ENCODE measurements at places on chromosomes 3 and 15.

DNA sequence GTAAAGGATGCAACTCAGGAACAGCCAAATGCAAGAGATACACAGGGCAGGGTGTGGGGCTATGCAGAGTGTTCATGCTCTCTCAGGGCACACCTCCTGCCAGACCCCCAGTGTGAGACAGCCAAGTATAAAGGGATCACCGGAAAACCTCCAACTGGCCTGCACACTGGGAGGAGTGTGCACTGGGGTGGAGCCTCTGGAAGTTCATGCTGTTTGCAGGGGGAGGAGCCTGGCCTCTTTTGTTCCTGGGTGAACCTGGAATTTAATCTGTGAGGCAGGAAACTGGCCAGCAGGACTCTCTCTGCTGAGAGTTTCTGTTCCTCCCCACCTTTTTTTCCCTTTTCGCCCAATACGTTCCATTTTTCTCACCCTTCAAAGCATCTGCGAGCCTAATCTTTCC lies 204.1 kb downstream of the WNT5A start:
- no peak for DNase-seq

GRCh38 chr3:23996095-23996524 lies 51.0 kb downstream of the NR1D2 start:
- DNase-seq, result no peak

DNA sequence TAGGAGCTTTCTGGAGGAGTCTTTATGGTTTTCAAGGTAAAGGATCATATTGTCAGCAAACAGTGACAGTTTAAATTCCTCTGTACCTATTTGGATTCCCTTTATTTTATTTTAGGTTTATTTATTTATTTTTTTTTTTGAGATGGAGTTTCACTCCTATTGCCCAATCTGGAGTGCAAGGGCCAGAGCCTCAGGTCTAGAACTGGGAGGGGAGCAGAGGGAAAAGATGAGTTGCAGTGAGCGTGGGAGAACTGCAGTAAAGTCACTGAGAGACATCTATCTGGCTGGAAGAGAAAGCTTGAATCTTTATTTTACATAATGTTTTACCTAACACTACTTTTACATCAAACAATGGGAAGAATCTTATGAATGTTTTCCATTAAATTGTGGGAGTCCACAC lies 49.5 kb upstream of the GK5 start:
- DNase-seq, result no peak

DNA sequence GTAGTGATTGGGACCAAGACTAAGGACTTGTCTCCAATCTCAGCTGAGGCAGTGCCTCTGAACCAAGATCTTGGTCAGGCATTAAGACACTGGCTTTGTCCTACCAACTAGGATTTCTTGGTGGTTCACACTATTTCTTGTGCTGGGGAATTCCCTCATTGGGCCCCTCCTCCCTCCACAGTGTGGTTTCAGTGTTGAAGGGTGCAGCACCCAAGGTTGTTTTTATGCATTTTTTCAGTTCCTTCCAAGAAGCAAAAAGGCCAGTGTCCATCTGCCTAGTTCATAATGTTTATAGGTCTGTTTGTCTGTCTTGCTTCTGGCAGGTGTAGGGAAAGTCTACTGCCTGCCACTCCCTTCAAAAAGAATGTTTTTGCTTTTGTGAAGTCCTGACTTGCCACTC lies 10.6 kb upstream of the ITPKA start:
- no peak for DNase-seq

- no peak for DNase-seq
Observed at GRCh38 chr3:156910022-156910421, 83.9 kb downstream of the LEKR1 start.

DNA sequence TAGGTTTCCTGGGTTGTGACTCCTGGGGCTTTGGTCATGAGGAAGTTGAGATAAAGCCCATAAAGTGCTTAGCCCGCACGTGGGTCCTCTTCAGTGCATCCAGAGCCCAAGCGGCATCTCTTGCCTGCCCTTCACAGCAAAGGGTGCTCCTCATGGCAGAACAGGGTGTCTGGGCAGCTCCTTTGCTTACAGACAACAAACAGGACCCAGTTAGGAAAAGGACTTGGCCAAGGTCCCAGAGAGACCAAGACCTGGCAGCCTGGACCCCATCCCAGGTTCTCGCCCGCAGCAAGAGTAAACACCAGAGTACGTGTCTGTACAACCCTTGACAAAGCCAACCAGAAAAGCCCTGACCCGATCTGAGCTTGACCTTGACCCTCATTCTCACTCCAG lies 27.0 kb downstream of the ALS2CL start:
- no peak for DNase-seq

GRCh38 chr3:121942116-121942786 lies 48.0 kb downstream of the SLC15A2 start:
- no peak for DNase-seq

GRCh38 chr3:51391566-51392354 lies 675 bp downstream of the RBM15B start:
- DNase-seq, result no peak

DNA sequence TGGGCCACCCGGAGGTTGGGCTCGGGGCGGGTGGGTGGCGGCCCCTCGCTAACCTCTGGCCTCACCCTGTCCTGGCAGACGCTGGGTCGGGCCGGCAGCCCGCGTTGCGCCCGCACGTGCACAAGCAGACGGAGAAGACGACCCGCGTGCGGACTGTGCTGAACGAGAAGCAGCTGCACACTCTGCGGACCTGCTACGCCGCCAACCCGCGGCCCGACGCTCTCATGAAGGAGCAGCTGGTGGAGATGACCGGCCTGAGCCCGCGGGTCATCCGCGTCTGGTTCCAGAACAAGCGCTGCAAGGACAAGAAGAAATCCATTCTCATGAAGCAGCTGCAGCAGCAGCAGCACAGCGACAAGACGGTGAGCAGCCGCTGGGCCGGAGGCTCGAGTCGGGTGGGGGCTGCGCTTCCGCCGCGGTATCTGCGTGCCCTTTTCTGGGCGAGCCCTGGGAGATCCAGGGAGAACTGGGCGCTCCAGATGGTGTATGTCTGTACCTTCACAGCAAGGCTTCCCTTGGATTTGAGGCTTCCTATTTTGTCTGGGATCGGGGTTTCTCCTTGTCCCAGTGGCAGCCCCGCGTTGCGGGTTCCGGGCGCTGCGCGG lies 3.7 kb downstream of the ISL2 start:
- DNase-seq, result no peak

GRCh38 chr3:167913219-167913835 lies 177.8 kb downstream of the SERPINI1 start:
- DNase-seq, result no peak

DNA sequence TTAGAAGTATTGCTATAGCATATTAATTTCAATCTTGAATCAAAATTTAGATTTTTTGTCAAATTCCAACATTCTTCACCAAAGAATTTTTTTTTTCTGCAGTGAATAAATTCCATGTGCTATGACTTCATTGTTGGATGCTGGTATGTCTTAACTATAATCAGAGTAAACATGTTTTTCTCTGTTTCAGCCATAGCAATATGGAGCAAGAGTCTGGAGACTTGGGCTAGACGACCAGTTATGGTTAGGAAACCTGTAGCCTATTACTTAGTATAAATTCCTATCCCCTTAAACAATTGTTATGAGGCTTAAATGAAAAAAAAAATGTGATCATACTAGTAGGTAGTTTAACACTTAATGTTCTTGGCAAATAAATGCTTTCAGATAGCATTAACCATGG lies 431.9 kb upstream of the FRG2C start:
- DNase-seq, result no peak

DNA sequence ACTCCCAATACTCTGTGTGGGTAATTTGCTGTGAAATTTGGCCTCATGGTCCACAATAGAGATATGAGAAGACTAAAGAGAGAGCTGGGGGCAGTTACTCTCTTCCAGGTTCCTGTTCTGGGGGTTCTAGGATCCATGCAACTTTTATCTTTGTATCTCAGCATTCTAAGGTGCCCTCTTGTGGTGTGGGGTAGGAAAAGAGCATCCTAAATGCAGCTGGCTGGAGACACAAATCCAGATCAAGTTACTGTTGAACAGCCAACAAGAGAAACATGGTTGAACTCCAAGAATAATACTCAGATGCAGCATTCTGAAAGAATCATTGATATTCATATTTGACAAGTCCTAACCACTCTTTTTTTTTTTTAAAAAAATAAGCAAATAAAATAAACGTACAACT lies 238.2 kb downstream of the GREM1 start:
- no peak for DNase-seq

DNA sequence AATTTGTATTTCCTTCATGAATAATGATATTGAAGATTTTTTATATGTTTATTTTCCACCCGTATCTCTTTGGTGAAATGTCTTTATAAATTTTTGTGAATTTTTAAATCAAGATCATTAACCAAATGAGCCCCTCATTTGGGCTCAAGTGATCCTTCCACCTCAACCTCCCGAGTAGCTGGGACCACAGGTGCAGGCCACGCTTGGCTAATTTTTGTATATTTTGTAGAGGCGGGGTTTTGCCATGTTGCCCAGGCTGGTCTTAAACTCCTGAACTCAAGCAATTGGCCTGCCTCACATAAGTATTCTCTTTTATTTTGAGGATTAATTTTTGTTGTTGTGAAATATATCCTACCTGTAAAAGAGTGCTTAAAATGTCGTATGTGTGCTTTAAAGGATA lies 4.9 kb downstream of the BBS4 start:
- no peak for DNase-seq

- DNase-seq, result no peak
Observed at GRCh38 chr15:82767163-82767829, 38.6 kb downstream of the FSD2 start.

- DNase-seq, result no peak
Observed at GRCh38 chr15:48647962-48648361, 2.5 kb upstream of the FBN1 start.

DNA sequence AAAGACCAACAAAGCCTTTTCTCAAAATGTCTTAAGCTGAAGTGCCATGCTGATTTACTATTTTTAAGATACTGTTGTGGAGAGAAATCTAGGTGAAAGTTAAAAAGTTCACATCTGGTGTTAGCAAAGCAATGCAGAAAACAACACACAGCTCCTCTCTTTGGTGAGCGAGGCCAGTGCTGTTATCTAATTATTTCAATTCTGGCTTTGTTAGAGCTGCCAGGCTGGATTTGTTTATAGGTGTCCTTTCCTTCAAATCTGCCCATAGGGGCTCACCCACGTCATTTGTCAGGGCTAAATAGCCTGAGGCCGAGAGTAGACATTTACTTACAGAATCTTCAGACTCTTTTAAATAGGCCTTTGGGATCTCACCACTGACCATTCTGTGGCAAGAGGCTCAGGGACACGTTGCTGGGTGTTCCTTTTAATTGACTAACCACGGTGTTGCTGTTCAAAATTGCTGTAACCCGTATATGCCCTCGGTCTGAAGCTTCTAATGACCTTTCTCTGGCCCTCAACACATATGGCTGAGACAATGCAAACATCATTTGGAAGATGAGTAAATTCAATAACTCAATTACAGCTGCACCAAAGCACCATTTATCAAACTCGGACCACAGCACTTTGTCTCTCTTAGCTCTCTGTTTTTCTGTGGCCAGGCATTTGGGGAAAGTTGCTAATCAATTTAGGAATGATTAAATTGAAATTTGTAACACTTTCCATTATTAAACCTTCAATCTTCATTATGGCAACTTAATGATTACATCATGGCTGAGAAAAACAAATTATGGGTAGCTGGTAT lies 152.6 kb downstream of the PDZRN3 start:
- no peak for DNase-seq

DNA sequence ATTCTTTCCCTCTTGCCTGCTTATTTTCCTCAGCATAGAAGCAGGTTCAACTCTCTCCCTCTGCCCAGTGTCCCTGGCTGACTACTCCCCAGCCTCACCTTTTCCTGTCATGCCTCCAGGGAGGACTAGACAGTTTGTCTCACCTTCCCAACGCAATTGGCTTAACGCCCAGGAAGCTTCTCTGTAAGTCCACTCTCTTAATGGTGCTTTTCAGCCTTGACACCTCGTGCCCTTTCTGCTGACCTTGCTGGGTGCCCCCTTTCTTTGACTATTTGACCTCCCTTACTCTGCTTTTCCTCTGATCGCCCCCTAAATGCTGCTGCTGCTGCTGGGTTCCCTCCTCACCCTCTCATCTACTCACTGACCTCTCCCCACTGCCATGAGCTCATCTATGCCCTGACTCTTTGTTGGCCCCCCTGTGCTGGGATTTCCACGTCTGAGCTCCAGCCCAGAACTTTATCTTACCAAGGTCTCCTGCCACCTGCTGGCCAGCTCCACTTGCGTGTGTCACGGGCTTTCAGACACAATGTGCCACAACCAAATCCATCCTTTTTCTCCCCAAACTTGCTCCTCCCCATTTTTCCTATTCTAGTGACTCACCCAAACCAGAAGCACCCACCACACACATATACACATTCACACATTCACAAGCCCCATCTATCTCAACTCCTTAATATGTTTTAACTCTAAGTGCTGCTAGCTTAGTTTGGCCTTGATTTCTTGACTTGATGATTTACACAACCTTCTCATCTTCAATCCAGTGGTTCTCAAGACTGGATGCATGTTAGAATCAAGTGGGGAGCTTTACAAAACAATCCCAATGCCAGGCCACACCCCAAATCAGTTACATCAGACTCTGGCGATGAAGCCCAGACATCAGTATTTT lies 16.6 kb downstream of the EPB42 start:
- no peak for DNase-seq

DNA sequence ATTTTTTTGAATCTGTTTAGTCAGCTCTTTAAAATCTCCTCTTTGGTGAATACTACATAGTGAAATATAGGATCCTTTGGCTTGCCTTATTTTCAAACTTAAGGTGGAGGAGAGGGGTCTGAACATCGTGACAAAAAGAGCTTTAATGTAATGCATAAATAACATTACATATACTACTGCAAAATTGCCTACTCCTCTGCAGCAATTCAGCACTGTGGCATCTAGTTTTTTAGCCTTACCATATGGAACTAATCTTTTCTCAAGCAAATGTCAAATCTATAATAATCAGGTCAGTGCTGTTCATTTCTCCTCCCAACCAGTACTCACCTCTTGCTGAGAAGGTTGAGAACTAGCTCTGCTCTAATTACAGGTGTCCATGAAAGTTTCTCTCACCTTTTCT lies 394.0 kb upstream of the CDIN1 start:
- DNase-seq, result no peak

GRCh38 chr3:162628531-162628930 lies 1131.9 kb downstream of the OTOL1 start:
- no peak for DNase-seq

DNA sequence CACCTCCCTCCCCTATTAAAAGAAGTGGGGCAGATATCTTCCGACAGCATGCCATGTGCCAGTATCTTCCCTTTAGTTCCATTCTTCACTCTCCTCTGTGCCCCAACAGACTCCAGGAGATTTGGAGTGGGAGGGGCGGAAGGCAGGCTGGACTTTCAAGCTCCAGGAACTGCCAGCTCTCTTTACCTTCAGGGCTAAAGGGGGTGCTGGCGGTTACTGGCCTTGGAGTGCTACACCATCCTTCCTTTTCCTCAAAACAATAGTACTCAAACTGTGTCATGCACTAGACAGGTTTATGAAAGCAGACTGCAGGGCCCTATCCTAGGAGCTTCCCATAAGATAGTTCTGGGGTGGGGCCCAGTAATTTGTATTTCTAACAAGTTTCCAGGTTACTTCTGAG lies 6.0 kb downstream of the LINS1 start:
- no peak for DNase-seq

GRCh38 chr3:30277494-30277893 lies 328.9 kb upstream of the TGFBR2 start:
- DNase-seq, result no peak

Measured in cortex of kidney (tissue), 1 donor.